Neural crest cell (in vitro differentiated cells): ENCODE measurements at places on chromosomes 5 and 9.

GRCh38 chr9:69140123-69140735 is 33.8 kb upstream of the TJP2 start:
- no peak for DNase-seq

GRCh38 chr5:35821513-35821912 is 35.2 kb upstream of the IL7R start:
- DNase-seq, result no peak

DNA sequence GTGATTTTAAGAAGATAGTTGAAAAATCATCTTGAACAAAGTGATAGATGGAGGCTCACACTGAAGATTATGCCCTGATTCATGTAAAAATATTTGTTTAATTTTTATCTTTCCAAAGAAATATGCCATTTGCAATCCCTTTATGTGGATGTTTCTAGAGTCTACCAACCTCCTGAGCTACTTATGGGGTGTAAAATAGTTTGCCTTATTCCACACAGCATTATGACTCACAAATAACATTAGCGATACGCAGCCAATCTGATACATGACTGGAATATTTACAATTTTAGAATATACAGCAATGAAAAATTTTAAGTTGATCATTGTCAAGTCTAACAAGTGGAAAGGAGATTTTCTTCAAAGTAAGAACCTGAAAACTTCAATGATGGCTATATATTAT is 327.5 kb downstream of the EDIL3 start:
- no peak for DNase-seq

GRCh38 chr5:39102684-39103155 is 28.5 kb upstream of the RICTOR start:
- DNase-seq, result no peak

GRCh38 chr5:56323505-56323904 is 90.4 kb upstream of the ANKRD55 start:
- DNase-seq, result no peak

- no peak for DNase-seq
Observed at GRCh38 chr9:7640231-7640630, 159.3 kb downstream of the DMAC1 start.

- no peak for DNase-seq
Observed at GRCh38 chr5:35457912-35458823, 159.5 kb upstream of the SPEF2 start.

- DNase-seq, result no peak
Observed at GRCh38 chr5:59436364-59437148, 457.0 kb downstream of the PDE4D start.

GRCh38 chr9:98391867-98392266 is 136.4 kb upstream of the TBC1D2 start:
- no peak for DNase-seq

- DNase-seq, result no peak
Observed at GRCh38 chr9:15927161-15927560, 374.3 kb downstream of the CCDC171 start.

DNA sequence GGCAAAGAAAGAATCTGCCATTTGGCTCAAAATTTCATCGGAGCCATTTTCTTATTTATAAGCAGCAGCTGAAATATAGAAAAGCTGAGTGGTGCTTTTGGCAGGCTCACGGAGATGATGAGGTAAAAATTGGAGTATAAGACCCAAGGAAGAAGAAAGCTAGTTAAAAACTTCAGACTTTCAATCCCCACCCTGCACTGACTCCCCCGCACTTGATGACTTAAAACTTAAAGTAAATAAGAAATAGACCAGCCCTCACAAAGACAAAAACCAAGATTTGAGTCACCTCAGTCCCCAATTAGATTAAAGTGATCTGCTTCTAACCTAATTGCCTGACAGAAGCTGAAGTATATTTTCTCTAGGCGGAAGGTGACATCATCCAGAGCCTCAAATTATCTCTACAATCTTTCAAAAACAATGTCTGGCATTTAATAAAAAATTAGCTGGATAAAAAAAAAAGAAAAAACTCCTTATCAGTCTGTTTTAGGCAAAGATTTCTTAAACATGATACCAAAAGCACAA is 124.0 kb upstream of the PJA2 start:
- DNase-seq, result no peak

- DNase-seq, result peak; percentile 58
Observed at GRCh38 chr9:110623462-110624025, 44.0 kb upstream of the SVEP1 start.

DNA sequence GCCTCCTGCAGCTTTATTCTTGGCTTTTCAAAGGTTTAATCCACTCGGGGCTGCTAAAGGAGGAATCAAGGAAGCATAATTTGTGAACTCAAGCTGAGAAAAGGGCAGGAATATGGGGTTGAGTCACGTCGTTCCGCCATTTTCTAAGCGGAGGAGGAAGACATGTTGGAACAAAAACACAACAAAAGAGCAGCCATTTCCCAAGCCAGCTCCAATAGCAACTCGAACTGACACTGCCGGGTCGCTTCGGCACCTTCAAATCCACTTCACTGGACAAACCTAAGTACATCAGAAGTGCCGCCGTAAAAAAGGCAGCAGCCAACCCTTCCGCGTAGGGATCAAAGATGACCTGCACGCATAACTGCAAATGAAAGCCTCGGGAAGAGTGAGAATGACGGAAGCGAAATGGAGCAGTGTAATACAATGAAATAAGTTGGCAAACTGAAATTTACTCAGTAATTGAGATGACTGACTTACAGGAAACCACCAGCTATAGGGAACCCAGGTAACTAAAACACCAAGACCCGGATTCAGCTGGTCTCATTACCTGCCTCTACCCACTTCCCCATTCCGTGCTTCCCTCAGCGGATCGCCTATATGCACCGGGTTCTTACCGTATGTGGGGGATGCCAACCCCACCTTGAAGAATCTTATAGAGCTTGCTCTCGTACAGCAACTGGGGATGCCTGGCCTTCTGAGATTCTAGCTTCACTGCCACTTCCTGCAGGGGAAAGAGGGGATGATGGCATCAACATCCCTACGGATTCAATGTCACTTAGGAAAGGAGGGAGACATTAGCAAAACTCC is 1.6 kb downstream of the CSNK1A1 start:
- DNase-seq, result no peak
